Prostate gland (tissue), 2 donors: ENCODE measurements at places on chromosomes 3 and 15.

GRCh38 chr3:152309031-152309430 is 40.3 kb downstream of the MBNL1 start:
- DNase-seq = no peak

DNA sequence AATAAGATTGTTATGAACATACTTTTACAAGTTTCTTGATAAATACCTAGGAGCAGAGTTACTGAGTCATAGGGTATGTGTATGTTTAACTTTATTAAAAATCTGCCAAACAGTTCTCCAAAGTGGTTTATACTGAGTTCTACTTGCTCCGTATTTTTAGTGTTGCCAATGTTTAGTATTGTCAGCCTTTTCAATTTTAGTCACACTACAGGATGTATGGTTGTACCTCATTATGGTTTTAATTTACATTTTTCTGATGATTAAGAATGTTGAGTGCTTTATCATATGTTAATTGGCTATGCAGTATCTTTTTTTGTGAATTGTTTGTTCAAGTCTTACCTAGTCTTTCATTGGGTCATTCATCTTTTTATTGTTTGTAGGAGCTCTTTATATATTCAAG is 4.3 kb downstream of the TMOD3 start:
- DNase-seq = no peak

GRCh38 chr15:27854601-27855000 is 244.5 kb downstream of the OCA2 start:
- DNase-seq = no peak

GRCh38 chr3:106103383-106103782 is 234.6 kb upstream of the CBLB start:
- no peak for DNase-seq

- DNase-seq = no peak
Observed at GRCh38 chr3:23800731-23801130, 5.0 kb upstream of the UBE2E1 start.

DNA sequence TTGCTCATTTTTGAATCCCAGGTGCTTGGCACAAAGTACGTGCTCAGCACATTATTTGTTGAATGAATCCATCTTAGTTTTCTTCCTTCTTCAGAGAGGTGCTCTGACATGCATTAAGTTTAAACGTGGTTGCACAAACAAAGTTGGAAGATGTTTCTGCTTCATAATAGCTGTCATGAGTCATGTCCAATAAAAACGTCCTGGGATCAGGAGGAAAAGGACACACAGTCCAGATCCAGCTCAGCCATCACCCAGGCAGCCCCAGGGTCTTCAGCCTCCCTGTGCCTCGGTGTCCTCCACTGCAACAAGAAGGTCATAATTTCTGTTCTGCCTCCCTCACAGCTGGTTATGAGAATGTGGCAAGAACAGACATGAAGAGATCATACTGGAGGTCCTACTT is 55.4 kb downstream of the CCNL1 start:
- peak; percentile 33 for DNase-seq

GRCh38 chr3:139975594-139976365 is 40.8 kb downstream of the CLSTN2 start:
- DNase-seq = no peak

DNA sequence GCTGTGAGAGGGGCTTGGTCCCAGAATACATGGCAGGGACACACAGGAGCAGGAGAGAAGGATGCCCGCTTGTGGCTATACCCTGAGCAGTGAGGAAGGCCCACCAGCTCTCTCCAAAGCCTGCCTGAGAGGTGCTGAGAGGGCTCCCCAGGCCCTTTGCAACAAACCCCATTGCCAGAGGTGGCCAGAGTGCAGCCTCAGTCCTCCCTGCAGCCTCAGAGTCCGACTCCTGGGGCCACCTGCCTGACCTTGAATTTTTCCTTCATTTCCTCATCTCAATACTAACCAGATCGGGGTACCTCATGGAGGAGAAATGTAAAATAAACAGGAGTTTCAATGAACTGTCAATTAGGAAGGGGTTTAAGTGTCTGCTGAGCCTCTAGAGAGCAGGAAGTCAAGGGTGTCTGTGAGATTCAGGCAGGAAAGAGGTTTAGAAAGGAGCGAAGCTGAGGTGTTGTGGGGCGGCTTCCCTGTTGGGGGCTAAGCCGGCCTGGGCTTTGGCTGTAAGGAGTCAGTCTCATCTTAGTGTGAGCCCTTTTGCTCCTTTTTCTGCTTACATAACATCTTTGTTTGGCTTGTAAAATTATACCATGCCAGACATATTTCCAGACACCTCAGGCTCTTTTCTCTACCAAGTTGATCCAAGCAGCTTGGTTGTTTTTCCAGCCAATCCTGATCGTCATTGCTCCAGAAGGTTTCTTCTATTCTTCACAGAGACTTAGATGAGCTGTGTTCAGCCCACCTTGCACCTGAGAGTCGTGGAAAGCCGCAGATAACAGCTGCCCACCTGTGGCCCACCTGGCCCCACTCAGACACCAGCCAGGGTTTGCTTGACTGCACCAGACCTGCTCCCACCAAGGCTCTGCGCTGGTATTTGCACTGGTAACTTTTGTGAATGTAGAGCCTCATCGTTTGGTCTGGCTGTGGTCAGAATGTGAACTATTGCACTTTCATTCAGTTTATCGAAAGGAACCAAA is 36.7 kb downstream of the CMTM7 start:
- no peak for DNase-seq

DNA sequence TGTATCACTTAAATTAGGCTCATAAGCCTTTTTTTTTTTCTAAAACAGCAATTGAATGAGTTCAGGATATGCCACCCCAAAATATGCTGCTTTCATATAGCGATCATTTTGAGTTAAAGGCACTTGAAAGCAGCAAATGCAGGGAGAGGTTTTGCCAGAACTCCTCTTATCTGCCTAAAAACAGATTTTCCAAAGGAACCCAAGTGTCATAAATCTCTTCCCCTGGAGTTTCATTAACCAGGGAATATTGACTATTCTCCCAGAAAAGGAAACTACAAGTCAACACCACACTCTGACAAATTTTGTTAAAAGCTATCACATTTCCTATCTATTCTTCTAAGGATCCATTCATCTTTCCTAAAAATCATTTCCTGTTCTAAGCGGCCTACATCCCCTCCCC is 11.3 kb downstream of the DNAAF4 start:
- no peak for DNase-seq

- no peak for DNase-seq
Observed at GRCh38 chr3:169529013-169529412, 134.5 kb downstream of the MECOM start.

DNA sequence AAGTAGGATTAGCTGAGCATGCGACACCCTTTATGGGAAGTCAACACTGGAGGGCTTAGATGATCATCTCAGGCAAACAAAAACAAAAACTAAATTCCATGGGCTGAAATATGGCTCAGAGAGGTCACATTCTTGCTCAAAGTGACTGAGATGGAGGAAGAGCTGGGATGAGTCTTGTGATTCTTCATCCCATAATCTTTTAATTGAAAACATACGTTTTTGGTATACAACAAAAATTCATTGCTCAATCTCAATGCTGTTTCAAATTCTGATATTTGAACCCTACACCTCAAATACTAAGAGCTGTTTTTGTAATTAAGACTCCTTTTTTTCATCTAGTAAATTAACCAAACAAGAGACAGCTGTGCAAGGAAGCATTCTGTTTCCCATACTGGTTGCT is 257.0 kb downstream of the NR1D2 start:
- DNase-seq = no peak
